Muscle of leg (tissue), 16 donors: ENCODE measurements at places on chromosomes 5 and 9. TPM values are rescaled to one million over a fixed set of nuclear protein-coding genes. Genes with fewer than 3 reads are reported as not detected.

PCDHGB7 gene
- 4.2 TPM for total RNA-seq

WNT8A gene
- total RNA-seq, result not detected

DNA sequence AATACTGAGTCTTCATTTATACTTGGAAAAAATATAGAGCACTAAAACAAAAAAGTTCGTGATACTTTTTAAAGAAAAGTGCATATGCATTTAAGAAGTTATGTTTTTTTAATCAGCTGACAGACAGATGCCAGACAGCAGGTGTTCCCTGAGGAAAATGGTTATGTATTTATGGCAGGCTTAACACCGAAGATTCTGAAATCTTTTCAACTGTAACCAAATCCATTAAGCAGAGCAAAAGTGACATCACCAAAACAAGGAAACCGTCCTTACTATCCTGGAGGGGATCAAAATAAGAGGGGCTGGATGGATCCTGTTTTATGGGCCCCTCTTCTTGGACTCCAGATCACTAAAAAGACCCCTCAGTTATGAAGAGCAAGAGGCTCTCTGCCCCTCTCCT, 404.9 kb upstream of the ADAMTS16 start:
- no peak for DNase-seq

GRCh38 chr5:39231705-39232525, 12.6 kb upstream of the FYB1 start:
- no peak for DNase-seq

DNA sequence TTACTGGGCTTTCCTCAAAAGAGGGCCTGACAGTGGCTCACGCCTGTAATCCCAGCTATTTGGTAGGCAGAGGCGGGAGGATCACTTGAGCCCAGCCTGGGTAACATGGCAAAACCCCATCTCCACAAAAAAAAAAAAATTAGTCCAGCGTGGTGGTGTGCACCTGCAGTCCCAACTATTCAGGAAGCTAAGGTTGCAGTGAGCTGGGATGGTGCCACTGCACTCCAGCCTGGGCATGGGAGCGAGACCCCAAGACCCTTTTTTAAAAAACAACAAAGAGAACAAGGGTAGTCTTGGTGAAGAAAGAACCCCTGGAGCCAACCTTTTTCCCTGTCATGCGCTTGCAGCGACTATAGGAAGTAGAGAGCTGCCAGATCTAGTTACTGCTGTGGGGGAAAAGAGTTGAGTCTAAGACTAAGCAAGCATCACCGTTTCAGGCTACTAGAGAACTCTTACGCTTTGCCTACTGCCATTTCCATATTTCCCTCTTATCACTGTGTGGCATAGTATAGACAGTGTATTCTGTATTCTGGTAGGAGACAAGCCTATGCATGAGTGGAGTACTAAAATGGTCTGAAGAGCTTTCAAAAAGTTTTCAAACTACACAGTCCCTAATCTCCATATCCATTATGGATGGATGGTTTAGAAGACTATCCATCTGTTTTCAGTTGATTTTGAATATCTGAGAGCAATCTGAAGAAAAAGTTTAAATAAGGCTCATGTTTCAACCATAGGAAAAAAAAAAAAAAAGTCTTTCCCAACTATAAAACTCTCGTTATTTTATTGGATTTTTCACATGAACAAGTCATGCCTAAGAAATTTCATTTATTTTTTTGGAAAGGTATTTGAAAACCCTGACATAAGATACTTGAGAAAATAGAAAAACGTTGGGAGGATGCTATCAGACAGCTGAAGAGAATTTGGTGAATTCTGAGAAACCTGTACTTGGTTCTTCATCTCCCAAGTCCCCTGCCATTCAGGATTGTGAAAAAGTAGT, 2.6 kb downstream of the C9orf40 start:
- no peak for DNase-seq

DNA sequence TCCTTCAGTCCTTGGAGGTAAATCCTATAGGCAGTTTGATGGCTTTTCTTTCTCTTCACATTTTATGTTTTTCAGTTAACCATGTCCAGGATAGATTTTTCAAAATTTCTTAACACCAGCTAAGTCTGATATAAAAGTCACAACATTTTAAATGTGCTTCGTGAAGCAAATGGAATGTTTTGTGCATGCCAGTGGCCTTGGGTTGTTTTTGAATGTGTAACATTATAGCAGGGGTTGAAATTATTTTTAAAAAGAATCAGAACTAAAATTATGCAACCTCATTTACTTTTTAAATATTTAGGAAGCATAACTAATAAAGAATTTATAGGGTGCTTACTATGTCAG, 201.1 kb downstream of the ARHGEF28 start:
- no peak for DNase-seq

- DNase-seq, result no peak
Observed at GRCh38 chr9:137460363-137461315, 1.5 kb upstream of the NSMF start.
